Sigmoid colon (tissue), 7 donors: ENCODE measurements at places on chromosomes 13 and 19. TPM values are rescaled to one million over a fixed set of nuclear protein-coding genes. Genes with fewer than 3 reads are reported as not detected.

GRCh38 chr19:9523885-9524474 lies 14.5 kb downstream of the ZNF426 start:
- peaks cover 27% of the 10 kb centered on the region for H3K36me3 ChIP-seq
- no peak for DNase-seq
- H3K4me3 ChIP-seq, result no peak overlapping the region
- no peak overlapping the region for H3K27ac ChIP-seq
- H3K4me1 ChIP-seq, result no peaks in the 10 kb centered on the region

- no peak overlapping the region for H3K27ac ChIP-seq
- H3K4me3 ChIP-seq, result no peak overlapping the region
- H3K27me3 ChIP-seq, result peaks cover 17% of the 10 kb centered on the region
- no peaks in the 10 kb centered on the region for H3K4me1 ChIP-seq
Observed at GRCh38 chr19:746956-747355, 4.0 kb upstream of the MISP start.

GRCh38 chr19:47362321-47362720 lies 13.2 kb downstream of the DHX34 start:
- H3K27me3 ChIP-seq, result no peaks in the 10 kb centered on the region
- no peak overlapping the region for H3K27ac ChIP-seq
- no peaks in the 10 kb centered on the region for H3K4me1 ChIP-seq

GRCh38 chr13:79909644-79910043 lies 428.7 kb downstream of the NDFIP2 start:
- no peak overlapping the region for H3K4me3 ChIP-seq
- no peaks in the 10 kb centered on the region for H3K36me3 ChIP-seq
- H3K27ac ChIP-seq, result no peak overlapping the region

GRCh38 chr13:89865164-89866064 lies 1482.1 kb upstream of the MIR17HG start:
- H3K36me3 ChIP-seq, result no peaks in the 10 kb centered on the region
- no peak for DNase-seq
- no peak overlapping the region for H3K27ac ChIP-seq
- no peaks in the 10 kb centered on the region for H3K4me1 ChIP-seq
- H3K4me3 ChIP-seq, result no peak overlapping the region
- H3K27me3 ChIP-seq, result no peaks in the 10 kb centered on the region

GRCh38 chr13:110746438-110746837 lies 32.9 kb downstream of the ING1 start:
- no peak for DNase-seq
- H3K27ac ChIP-seq, result no peak overlapping the region
- H3K36me3 ChIP-seq, result no peaks in the 10 kb centered on the region
- H3K4me3 ChIP-seq, result no peak overlapping the region
- no peaks in the 10 kb centered on the region for H3K4me1 ChIP-seq
- no peaks in the 10 kb centered on the region for H3K27me3 ChIP-seq

GRCh38 chr19:28823338-28823961 lies 389.5 kb downstream of the UQCRFS1 start:
- H3K27me3 ChIP-seq, result no peaks in the 10 kb centered on the region
- no peaks in the 10 kb centered on the region for H3K36me3 ChIP-seq
- DNase-seq, result no peak
- H3K27ac ChIP-seq, result no peak overlapping the region
- no peaks in the 10 kb centered on the region for H3K4me1 ChIP-seq
- no peak overlapping the region for H3K4me3 ChIP-seq

DNA sequence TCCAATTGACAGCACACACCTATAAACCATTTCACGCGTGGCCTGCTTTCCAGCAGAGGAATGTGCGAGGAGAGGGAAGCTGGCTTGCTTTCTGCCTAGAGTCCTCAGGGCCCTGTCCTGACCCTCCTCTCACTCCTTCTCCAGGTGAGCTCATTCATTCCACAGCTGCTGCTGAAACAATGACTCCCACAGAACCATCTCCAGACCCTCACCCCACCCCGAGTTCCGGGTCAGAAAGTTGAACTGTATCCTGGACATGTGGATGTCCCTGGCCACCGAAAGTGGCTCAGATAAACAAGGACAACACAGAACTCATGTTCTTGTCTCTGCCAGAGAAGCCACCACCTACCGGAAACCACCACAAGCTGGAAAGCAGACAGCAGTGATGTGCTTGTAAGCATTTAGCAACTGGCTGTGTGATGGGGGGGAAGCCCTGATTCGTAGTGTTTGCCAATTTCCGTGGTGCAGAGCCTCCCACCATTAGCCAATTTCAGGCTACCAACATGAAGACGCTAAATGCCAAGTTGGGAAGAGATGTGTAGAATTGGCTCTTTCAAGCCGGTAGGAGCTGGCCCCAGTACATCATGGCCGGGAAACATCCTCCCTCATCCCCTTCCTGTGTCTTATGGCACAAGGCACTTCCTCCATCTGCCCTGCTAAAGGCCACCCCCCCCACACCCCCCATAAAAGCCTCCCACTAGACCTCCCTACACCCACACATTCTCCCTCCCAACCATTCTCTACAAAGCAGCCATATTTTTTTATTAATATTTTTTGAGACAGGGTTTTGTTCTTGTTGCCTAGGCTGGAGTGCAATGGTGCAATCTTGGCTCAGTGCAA lies 5.0 kb downstream of the SYCE2 start:
- H3K27ac ChIP-seq, result peak overlapping the region; percentile 84
- peaks cover 26% of the 10 kb centered on the region for H3K4me1 ChIP-seq
- DNase-seq, result peak; percentile 74
- no peaks in the 10 kb centered on the region for H3K27me3 ChIP-seq

GRCh38 chr13:75425216-75426009 lies 56.6 kb downstream of the TBC1D4 start:
- H3K36me3 ChIP-seq, result no peaks in the 10 kb centered on the region
- H3K27ac ChIP-seq, result no peak overlapping the region
- H3K27me3 ChIP-seq, result no peaks in the 10 kb centered on the region
- DNase-seq, result no peak

GRCh38 chr13:75132701-75133695 lies 349.0 kb downstream of the TBC1D4 start:
- H3K4me1 ChIP-seq, result no peaks in the 10 kb centered on the region
- no peaks in the 10 kb centered on the region for H3K36me3 ChIP-seq
- H3K4me3 ChIP-seq, result no peak overlapping the region
- DNase-seq, result no peak

- DNase-seq, result no peak
- H3K4me3 ChIP-seq, result no peak overlapping the region
Observed at GRCh38 chr13:93794197-93794885, 567.7 kb downstream of the GPC6 start.

DNA sequence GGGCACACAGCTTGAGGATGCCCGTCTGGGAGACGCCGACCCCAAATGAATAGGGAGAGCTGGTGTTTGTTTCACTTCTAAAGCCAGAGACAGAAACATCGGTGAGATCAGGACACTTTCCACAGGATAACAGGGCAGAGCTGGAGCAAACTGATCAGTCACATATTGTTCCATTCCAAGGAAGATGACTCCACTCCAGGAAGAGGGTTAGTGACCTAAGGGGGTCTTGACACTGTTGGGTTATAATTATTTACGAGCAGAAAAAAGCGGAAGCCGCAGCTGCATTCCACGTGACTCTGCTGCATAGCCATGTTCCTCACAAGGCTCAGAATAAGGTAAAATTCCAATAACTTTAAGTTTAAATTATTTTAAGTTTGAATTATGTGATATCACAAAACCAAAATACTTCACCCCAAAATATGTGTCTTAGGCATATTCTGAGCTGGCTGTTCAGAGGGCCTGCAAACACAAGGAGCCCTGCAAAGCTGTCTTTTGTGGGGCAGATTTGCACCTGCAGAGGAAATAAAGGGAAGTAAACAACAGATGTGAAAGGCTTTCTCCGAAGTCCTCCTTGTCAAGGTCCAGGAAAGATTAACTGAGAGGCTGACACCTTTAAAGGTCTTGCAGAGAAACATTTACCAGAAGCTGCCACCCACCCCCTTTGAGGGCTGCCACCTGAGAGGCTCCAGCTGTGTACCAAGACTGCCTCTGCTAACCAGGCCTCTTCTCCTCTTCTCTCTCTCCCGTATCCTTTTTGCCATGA lies 819.2 kb downstream of the UQCRFS1 start:
- H3K4me3 ChIP-seq, result no peak overlapping the region
- no peak for DNase-seq
- H3K27ac ChIP-seq, result no peak overlapping the region
- H3K36me3 ChIP-seq, result no peaks in the 10 kb centered on the region
- no peaks in the 10 kb centered on the region for H3K27me3 ChIP-seq
- H3K4me1 ChIP-seq, result no peaks in the 10 kb centered on the region

DNA sequence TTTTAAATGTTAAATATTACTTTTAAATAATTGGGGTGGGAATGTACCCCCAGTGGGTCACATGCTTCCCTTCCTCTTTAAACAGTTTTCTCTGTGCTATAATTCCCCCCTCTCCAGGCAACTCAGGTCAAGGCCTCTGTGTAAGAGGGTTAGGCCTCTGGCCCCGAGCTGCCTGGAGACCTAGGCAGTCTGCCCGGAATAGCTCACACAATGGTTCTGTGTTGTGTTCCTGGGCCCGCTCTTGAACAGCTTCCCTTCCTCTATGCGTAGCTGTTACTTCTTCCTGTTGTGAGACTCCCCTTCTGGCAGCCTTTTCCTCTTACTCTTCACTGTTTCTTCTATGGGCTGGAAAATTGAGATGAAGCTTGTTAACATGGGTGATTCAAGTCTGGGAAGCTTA lies 14.8 kb upstream of the ZNF492 start:
- no peaks in the 10 kb centered on the region for H3K4me1 ChIP-seq
- H3K27ac ChIP-seq, result no peak overlapping the region
- H3K4me3 ChIP-seq, result no peak overlapping the region
- H3K36me3 ChIP-seq, result no peaks in the 10 kb centered on the region
- H3K27me3 ChIP-seq, result peaks cover 59% of the 10 kb centered on the region

DNA sequence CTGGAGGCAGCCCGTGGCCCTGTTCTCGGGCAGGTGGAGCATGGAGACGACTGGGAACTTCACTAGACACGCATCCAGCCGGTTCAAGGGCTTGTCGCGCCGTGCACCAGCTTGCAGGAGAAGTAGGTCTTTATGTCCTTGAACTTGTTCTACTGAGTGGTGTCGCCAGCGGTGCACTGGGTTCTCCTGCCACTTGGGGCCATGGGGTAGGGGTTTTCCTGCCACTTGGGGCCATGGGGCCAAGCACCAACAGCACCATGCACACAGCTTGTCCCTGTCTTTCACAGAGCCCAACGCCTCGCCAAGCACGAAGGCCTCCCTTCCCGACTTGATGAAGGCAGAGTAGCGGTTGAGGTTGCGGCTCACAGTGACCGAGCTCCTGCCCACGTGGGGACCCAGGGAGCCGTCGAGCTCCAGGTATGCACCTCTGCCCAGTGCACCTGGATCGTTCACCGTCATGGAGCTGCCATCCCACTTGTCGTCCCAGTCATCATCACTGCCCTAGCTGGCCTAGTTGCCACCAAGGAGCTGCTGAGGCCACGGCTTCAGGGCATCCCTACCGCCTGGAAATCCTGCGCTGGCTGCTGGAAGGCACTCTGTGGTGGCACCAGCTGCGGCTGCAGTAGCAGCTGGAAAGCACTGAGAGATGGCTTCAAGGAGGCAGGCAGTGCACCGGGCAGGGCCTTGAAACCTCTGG lies 40.5 kb upstream of the TPM4 start:
- H3K4me3 ChIP-seq, result no peak overlapping the region
- no peak overlapping the region for H3K27ac ChIP-seq
- no peaks in the 10 kb centered on the region for H3K27me3 ChIP-seq
- DNase-seq, result peak; percentile 59
- H3K36me3 ChIP-seq, result no peaks in the 10 kb centered on the region

DNA sequence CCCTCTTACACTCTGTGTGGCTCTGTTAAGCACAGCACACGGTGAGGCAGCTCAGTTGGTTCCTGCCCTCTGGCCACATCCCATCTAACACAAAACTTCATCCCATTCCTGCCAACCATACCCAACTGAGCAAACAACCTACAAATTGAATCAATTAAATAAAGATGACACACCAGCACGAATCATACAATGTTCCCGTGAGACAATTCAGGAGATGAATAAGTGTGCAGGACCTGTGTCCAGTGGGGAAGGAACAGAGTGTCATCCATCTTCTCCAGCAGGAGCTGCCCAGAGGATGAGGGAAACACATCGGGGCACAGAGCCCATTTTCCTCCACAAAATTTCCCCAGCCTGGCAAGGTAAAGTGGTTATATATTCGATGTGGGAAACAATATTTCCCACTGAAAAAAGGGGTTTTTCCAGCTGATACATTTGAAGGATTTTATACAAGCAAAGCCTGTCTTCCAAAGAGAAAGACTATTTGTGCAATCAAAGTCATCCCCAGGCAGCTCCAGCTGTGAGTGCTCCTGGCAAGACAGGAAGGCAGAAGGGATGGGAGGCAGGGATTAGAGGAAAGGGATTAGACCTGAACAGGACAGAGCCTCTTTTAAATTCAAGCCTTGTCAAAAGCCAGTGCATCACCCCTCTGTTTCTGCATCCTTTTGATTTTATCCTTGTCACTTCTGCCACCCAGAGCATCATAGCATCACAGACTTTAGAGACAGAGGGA lies 240.2 kb downstream of the LHFPL6 start:
- H3K36me3 ChIP-seq, result no peaks in the 10 kb centered on the region
- H3K27me3 ChIP-seq, result no peaks in the 10 kb centered on the region
- H3K4me3 ChIP-seq, result no peak overlapping the region
- no peak overlapping the region for H3K27ac ChIP-seq
- peak; percentile 70 for DNase-seq
- peaks cover 10% of the 10 kb centered on the region for H3K4me1 ChIP-seq

GRCh38 chr13:55160867-55161266 lies 1979.9 kb upstream of the PRR20A start:
- H3K27ac ChIP-seq, result no peak overlapping the region
- DNase-seq, result no peak
- H3K4me1 ChIP-seq, result no peaks in the 10 kb centered on the region
- no peaks in the 10 kb centered on the region for H3K36me3 ChIP-seq
- H3K27me3 ChIP-seq, result no peaks in the 10 kb centered on the region

GRCh38 chr19:20558011-20558410 lies 7.6 kb downstream of the ZNF737 start:
- DNase-seq, result no peak
- no peaks in the 10 kb centered on the region for H3K27me3 ChIP-seq
- no peak overlapping the region for H3K4me3 ChIP-seq
- no peak overlapping the region for H3K27ac ChIP-seq
- peaks cover 8% of the 10 kb centered on the region for H3K4me1 ChIP-seq

TSKS gene
- not detected for total RNA-seq

ZNF99 gene
- 0.14 TPM for total RNA-seq

C1QTNF9 gene
- total RNA-seq, result not detected

SMIM17 gene
- 0.99 TPM for total RNA-seq

ZNF428 gene
- total RNA-seq, result 39.6 TPM
